ENCODE measurements at places on chromosomes 12 and 14.
A peak's percentile ranks its signal among the peaks of the same experiment; 100 is the strongest.

DNA sequence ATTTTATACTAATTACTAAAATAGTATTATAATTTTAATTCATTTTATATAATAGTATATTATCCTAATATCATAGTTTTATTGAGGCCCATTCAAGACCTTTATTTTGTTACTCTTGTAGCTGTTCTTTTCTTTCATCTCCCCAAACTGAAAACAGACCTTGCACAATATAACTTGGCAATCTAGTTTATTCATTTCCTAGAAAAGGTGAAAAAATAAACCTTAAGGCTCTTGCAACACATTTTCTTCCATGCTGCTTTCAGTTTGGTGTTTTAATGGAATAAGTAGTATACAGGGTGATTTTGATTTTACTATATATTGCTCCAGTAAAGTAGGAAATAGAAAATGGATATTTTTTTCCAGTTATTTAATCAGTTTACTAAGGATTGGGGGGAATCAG, 174.0 kb downstream of the SLC2A13 start:
- no peak for DNase-seq

DNA sequence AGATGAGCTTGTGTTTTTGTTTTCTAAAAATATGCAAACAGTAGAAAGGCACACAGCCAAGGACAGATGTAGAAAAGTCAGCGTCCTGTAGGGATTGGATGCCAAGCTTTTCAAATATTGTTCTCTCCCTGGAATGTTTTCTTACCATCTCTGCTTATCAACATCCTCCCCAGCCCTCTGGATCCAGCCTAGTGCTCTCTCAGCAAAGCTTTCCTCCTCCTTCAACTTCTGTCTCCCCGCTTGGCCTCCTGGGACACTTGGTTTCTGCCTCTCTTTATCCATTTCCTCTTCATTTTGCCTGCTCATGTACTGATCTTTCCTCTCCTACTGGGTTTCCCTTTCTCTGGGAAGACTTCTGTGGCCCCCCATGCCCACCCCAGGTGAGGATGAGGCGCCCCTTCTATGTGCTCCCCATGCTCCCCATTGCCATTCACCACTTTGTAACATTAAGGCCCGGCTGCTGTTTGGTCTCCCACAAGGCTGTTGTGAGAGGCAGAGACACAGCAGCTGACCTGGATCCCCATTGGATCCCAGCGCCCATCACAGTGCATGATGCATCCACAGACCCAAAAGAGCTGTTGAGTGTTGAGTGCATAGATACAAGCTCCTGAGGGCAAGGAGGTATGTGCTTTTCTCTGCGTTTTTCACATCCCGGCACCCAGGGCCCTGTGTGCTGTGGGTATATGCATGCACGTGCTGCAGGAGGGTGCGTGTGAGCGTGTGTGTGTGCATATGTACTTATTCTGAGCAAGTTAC, 38.2 kb downstream of the EVL start:
- peak; percentile 61 for DNase-seq

- no peak for DNase-seq
Measured at GRCh38 chr12:113131556-113131955, 4.0 kb downstream of the RASAL1 start.

DNA sequence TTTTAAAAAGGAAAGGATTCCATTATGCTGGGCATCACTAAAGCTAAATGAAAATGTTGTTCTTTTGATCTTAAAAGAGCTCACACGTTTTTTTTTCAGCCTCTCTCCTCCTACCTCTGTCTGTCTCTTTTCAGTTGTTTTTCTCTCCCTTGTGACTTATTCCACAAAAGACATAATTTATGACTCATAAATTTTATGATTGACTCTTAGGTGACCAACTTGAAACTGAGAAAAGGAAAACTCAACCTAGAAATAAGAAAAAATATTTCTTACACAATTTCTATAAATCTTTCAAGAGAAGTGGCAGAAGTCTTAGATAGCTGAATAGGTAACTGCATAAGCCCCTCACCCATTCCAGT, 227.7 kb upstream of the DDHD1 start:
- no peak for DNase-seq

DNA sequence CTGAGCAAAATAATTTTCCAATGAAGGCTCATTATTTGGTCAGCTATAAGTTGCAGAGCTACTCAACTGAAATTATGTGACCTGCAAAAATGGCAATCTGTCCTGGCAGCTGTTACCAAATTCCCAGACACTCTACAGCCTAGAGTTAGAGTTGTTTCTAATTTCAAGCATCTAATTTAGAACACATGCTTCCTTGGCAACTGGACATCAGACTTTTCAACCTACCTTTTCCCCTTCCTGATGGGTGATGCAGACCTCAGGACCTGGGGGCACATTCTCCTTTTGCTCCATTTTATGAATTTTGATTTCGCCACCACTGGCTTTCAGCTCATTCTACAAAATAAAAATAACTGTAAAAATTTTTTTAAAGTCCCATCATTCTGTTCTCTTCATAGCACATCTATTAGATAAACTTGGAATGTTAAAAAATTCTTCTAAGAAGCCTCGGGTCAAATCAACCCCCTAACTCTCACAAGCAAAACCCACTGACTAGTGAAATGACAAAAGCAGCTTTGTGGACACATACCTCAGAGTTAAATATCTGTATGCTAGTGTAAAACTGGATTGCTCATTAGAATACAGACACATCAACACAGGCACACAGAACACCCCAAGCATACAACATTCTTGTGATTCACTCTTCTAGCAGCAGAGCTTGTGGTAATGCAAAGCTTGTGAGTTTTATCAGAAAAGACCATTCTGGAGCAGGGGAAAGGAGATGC, 33.5 kb upstream of the CERS5 start:
- no peak for DNase-seq

GRCh38 chr12:93109551-93110203, 180.6 kb upstream of the EEA1 start:
- DNase-seq, result peak; percentile 60

GRCh38 chr12:91922674-91923073, 223.0 kb downstream of the BTG1 start:
- no peak for DNase-seq

GRCh38 chr12:72677139-72677538, 405.0 kb downstream of the TRHDE start:
- DNase-seq, result no peak

GRCh38 chr14:88297306-88297705, 25.8 kb downstream of the KCNK10 start:
- no peak for DNase-seq

GRCh38 chr12:107011519-107011918, 24.6 kb upstream of the MTERF2 start:
- DNase-seq, result no peak

GRCh38 chr12:115423546-115423987, 739.6 kb upstream of the TBX3 start:
- DNase-seq, result no peak

DNA sequence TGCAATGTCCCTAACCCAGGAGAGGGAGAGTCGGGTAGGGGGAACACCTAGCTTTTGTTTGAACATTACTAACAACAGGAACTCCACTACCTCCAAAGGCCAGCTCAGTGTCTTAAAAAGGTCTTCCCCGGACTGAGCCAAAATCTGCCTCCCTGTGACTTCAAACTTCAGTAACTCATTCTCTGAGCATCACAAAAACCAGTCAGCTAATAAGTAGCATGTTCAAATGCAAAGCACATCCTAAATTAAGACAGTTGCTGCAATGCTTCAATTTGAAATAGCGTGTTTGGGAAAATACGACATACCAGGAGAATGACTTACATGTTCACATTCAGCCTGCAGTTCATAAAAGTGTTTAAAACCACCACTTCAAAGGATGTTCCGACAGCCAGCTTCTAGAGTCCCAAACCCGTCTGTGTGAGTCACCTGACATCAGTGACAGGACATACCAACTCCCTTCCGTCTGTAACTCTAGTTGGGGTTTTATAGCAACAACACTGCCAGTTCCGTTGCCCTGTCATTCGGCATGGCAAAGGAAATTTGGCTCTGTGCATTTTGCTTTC, 13.0 kb downstream of the ZFP36L1 start:
- peak; percentile 67 for DNase-seq

DNA sequence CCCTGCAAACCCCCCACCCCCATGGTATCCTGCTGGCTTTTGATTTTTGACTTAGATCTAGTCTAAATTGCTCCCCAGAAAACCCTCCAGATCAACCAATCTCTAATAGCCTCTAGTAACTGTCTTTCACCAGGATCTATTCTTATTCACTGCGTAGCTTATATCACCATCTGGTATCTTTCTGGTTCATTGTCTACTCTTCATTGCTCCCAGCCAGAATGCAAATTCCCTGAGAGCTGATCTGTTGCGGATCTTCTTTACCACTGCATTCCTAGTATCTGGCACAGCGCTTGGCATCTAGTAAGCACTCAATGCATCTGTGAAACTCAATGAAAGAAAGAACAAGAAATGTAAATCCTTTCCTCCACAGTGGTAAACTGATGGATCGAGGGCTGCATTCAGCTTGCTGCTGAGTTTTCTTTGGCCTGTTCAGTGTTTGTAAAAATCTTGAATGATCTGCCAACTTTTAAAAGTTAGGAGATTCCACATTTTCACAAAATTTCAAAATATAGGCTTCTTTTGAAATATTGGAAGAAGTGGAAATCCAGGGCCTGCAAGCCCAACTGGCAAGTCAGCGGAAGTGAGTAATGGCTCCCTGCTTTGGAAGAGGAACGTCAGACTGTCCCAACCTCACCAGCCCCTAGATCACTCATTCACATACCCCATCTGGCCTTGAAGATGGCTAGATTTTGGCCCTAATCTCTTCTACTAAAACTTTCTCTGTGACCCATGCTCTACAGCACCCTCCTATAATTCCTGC, 274.2 kb downstream of the SSPN start:
- DNase-seq, result no peak

GRCh38 chr12:95836630-95837239, 22.0 kb upstream of the SNRPF start:
- DNase-seq, result no peak

- no peak for DNase-seq
Measured at GRCh38 chr12:5871741-5872140, 73.3 kb downstream of the ANO2 start.

DNA sequence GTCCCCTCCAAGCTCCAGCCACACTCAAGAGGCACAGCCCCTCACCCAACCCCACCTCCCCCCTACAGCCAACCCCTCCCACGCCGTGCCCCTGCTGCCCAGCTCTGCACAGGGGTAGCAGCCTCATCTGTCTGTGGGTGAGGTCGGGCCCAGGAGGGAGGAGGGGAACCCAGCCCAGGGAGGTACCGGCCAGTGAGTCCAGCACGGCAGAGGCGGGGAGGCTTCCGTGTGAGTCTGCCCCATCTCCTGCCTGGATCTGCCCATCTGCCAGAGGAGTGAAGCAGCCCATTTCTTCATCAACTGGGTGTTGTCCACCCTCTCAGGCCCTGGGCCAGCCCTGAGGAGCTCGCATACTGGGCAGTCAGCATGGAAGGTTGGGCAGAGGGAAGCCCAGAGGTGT, 54.2 kb downstream of the CCNK start:
- DNase-seq, result no peak

GRCh38 chr12:126708492-126708896, 1558.5 kb upstream of the TMEM132C start:
- DNase-seq, result peak; percentile 25

- no peak for DNase-seq
Measured at GRCh38 chr12:109462868-109463692, 14.0 kb downstream of the KCTD10 start.

- DNase-seq, result peak; percentile 36
Measured at GRCh38 chr12:105083551-105084105, 630 bp downstream of the ALDH1L2 start.

GRCh38 chr12:7171854-7172253, 17.6 kb upstream of the PEX5 start:
- DNase-seq, result no peak

DNA sequence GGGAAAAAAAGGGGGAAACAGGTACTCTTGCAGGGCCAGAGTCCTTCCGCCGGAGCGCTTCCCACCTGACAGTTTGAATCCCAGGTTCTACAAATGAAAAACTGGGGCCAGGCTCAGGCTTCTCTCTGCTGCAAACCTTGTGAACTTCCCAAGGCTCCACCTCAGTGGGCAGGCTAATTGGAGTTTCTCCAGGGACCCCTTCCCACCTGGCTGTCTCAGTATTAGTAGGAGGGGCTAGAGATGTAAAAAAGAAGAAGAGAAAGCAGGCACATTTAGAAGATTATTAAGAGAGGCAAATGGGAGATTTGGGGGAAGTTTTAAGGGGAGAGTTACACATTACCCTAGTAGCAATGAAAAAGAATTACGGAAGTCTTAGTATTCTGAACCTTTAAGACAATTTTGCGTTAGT, 20.0 kb upstream of the CLEC2D start:
- peak; percentile 57 for DNase-seq

- DNase-seq, result peak; percentile 51
Measured at GRCh38 chr14:73725116-73726024, 11.2 kb upstream of the PNMA1 start.

- DNase-seq, result peak; percentile 92
Measured at GRCh38 chr14:101731187-101732080, 30.1 kb upstream of the PPP2R5C start.

DNA sequence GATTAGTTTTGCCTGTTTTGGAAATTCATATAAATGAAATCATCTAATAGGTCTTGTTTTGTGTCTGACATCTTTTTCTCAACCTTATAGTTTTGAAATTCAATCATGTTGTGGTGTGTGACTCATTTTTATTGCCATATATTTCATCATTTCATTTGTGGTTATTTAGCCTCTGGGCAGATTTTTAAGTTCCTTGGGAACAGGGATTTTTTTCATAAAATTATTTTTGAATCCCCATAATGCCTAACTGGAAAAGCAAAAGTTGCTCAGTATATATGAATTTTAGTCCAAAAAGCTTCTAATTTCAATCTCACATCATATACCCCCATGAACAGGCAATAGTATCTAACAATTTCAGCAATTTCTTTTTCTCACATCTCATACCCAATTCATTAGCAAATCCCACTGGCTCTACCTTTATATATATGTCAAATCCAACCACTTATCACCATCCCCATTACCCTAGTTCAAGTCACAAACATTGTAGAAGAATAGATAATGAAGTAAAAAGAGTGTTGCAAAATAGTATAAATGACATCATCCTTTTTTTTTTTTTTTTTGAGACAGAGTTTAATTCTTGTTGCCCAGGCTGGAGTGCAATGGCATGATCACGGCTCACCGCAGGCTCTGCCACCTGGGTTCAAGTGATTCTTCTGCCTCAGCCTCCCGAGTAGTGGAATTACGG, 2.6 kb upstream of the OR6J1 start:
- DNase-seq, result no peak

- no peak for DNase-seq
Measured at GRCh38 chr14:55092341-55092740, 36.7 kb upstream of the LGALS3 start.

- DNase-seq, result no peak
Measured at GRCh38 chr12:76697849-76698248, 66.1 kb upstream of the ZDHHC17 start.

GRCh38 chr12:58341791-58342190, 400.4 kb downstream of the ATP23 start:
- no peak for DNase-seq

- no peak for DNase-seq
Measured at GRCh38 chr12:71208053-71208685, 50.4 kb upstream of the TSPAN8 start.

DNA sequence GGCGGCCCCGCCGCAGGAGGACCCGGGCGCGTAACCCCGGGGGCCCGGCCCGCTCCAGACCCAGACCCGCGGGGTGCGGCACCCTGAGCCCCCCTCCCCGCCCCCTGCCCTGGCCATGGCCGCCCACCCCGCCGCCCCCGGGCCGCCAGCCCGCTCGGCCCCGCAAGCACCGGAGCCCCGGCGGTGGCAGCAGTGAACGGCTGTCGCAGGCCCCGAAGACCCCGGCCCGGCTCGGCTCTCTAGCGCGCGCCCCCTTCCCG, 221 bp downstream of the MARCHF9 start:
- DNase-seq, result no peak

- DNase-seq, result peak; percentile 86
Measured at GRCh38 chr12:108616941-108617858, 16.5 kb downstream of the SELPLG start.

GRCh38 chr12:49230805-49231194, 34.1 kb upstream of the TUBA1C start:
- no peak for DNase-seq
